ENCODE measurements at places on chromosomes 1 and 21.

DNA sequence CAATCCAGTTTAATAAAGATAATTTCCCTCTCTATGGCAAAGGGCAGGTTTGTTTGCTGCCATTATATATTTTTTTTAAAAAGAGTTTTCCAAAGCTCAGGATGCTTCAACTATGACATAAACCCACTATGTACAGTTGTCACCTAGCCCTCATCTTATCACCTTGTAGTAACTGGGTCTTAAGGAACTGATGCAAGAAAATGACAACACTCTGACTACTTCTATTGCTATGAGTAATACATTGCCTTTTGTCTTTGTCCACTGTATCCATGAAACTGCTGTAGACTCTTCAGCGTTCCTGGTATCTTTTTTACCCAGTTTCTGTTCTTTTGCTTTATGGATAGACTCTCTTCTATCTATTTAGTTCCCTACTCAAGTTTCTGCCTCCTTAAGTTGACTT lies 586.5 kb downstream of the NEGR1 start:
- no peak for DNase-seq

- DNase-seq: no peak
Observed at GRCh38 chr1:10657088-10657847, 139.2 kb downstream of the CASZ1 start.

- DNase-seq: no peak
Observed at GRCh38 chr21:26280775-26281174, 110.2 kb upstream of the APP start.

DNA sequence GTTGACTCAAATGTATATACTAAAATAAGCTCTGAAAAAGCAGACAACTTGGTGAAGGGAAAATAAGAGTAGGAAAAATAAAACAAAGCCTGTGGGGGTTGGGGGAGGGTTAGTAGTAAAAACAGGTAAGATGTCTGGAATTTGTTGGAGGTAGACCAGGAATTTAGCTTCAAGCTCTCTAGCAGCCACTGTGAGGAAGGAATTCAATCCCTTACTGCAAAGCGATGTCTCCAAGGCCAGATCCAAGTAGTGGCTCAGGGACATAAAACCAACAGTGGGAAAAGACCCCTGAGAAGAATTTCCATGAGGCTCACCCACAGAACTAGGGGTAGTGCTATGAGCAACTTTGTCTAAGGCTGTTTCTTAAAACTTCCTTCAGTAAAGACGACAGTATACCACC lies 7.8 kb downstream of the ANGPTL7 start:
- DNase-seq: no peak

GRCh38 chr1:26025517-26025916 lies 3.9 kb downstream of the EXTL1 start:
- DNase-seq: no peak

DNA sequence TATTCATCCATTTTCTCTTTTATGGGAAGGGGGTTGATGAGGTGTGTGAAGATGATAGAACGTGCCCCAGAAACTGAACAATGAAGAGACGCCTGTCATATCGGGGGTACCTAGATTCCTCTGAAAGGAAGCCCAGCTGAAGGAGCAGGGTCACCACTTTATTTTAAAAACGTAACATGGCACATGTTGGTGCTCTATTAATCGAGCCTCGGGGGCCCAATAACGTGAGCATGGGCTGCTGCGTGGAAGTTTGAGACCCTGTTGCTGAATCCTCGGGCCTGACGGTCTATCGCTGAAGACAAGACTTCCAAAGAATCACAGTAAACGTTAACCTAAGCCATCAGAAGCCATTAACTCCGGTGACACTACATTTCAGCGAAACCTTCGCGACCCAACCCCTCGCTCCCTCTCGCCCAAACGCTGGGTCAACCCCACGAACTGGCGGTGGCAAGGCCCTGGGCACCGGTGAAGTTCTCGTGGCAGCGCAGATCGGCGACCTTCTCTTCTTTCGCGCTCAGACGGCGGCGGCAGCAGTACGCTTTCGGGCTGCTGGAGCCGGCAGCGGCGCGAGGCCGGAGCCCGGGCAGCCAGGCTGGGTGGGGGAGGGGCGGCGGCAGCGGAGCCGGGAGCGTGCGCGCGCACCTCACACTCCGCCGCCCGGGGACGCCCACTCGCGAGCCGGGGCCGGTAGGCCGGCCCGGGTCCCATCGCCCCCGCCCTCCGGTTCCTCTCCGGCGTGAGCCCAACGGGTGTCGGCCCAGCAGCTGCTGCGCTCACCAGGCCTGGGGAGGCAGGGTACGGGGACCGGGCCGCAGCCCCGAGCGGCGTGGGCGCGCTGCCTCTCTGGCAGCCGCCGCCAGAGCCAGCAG lies 838 bp upstream of the MAN1A2 start:
- peak; percentile 86 for DNase-seq

DNA sequence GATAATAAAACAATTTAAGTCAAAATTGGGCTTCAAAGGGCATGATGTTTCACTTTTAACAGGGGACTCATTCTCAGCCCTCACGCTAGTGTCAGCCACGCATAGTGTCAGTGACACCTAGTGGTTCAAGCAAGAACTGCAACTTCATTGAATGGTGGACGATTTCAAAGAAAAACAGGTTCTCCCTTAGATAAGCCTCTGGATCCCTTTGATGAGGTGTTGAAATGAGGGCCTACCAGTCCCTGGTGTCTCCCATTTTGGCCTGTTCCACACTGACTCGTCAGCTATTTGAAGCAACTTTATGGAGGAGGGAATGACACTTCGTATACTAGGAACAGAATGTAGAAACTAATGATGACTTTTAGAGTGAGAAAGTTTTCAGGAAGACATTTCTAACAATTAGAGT lies 56.2 kb downstream of the FCRL5 start:
- DNase-seq: peak; percentile 58

DNA sequence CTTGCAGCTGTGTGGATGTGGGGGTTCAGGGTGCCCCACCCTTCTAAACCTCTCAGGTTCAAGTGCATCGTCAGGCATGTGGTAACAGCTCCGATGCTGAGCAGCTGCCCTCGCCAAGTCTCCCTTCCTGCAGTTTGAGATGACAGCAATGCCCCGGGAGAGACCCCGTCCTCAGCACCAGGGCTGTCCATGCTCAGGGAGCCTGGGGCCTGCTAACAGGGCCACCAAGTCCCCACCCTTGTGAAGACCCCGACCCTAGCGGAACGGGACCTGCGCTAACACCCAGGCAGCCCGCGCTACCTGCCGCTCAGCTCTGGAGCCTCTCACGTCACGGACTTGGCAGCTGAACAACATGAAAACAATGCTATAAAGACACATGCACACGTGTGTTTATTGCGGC lies 159.2 kb upstream of the C1orf174 start:
- DNase-seq: no peak

DNA sequence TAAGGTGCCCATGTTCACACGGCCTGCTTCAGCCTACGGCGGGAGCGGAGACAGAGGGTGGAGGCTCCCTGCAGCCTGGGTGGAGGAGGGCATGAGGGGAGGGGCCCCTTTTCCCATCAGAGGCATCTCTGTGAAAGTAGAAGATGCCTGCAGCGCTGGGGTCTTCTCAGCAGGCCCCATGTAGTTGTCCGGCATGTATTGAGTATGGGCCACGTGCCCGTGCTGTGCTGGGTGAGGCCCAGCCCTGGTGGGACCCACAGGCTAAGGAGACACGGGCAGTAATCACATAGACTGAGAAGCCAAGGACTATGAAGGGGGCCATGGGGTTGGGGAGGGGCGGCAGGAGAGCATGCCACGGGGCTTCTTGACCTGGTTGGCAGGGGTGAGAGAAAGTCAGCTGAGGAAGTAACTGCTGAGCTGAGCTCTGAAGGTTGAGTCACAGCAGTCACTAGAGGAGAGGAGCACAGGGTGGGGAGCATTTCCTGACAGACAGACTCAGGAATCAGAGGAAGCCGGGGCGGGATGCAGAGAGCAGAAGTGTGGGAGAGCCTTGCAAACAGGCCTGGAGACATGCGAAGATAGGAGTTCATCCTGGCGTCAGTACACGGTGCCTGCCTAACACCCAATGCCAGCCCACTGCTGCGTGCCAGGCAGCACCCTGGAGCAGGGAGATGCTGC lies 21.6 kb downstream of the PSEN2 start:
- DNase-seq: no peak

DNA sequence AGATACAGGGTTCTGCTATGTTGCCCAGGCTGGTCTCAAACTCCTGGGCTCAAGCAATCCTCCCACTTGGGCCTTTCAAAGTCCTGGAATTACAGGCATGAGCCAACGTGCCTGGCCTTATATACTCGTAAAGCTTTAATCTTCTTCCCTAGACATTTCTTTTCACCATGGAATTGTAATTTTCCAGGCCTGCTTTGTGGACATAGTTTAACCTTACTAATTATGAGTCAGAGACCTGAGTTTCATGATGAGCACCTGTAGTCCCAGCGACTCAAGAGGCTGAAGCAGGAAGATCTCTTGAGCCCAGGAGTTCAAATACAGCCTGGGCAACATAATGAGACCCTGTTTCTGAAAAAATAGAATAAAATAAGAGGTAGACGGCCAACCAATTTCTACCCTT lies 12.3 kb downstream of the PATJ start:
- no peak for DNase-seq

- DNase-seq: no peak
Observed at GRCh38 chr1:164440232-164440631, 118.8 kb upstream of the PBX1 start.

GRCh38 chr1:21782349-21782867 lies 541 bp downstream of the USP48 start:
- peak; percentile 64 for DNase-seq

DNA sequence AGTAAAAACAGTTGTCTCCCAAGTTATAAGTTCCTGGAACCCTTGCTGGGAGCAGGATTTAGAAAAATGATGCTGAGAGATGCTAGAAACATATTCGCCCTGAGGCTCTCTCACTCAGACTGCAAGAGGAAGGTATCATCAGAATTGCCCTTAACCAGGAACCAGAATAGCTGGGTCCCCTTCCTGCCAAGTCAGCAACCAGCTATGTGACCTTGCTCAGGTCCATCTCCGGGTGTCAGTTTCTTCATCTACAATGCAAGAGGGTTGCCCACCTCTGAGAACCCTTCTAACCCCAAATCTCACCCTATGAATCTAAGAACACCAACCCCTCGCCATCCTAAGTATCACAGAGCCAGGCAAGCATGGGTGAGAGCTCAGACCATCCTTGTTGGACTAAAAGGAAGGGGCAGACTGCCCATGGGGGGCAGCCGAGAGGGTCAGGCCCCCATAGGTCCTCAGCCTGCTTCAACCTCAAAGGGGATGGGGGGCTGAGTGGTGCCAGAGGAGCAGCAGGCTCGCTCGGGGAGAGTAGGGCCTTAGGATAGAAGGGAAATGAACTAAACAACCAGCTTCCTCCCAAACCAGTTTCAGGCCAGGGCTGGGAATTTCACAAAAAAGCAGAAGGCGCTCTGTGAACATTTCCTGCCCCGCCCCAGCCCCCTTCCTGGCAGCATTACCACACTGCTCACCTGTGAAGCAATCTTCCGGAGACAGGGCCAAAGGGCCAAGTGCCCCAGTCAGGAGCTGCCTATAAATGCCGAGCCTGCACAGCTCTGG lies 390 bp upstream of the S100A9 start:
- no peak for DNase-seq

- DNase-seq: no peak
Observed at GRCh38 chr1:23057301-23057700, 38.0 kb downstream of the KDM1A start.

- no peak for DNase-seq
Observed at GRCh38 chr21:29943885-29944284, 4.1 kb upstream of the GRIK1 start.

- DNase-seq: no peak
Observed at GRCh38 chr1:22208973-22209378, 66.1 kb upstream of the WNT4 start.

GRCh38 chr1:246679794-246680177 lies 44.4 kb upstream of the SCCPDH start:
- no peak for DNase-seq

DNA sequence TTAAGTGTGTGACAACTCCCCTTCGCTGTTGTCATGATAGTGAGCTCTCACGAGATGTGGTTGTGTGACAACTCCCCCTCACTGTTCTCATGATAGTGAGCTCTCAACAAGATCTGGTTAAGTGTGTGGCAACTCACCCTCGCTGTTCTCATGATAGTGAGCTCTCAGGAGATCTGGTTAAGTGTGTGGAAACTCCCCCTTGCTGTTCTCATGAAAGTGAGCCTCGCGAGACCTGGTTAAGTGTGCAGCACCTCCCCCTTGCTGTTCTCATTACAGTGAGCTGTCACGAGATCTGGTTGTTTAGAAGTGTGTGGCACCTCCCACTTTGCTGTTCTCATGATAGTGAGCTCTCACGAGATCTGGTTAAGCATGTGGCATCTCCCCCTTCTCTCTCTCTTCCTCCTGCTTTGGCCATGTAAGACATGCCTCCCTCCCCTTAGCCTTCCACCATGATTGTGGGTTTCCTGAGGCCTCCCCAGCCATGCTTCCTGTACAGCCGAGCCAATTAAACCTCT lies 25.1 kb upstream of the LSS start:
- peak; percentile 70 for DNase-seq

DNA sequence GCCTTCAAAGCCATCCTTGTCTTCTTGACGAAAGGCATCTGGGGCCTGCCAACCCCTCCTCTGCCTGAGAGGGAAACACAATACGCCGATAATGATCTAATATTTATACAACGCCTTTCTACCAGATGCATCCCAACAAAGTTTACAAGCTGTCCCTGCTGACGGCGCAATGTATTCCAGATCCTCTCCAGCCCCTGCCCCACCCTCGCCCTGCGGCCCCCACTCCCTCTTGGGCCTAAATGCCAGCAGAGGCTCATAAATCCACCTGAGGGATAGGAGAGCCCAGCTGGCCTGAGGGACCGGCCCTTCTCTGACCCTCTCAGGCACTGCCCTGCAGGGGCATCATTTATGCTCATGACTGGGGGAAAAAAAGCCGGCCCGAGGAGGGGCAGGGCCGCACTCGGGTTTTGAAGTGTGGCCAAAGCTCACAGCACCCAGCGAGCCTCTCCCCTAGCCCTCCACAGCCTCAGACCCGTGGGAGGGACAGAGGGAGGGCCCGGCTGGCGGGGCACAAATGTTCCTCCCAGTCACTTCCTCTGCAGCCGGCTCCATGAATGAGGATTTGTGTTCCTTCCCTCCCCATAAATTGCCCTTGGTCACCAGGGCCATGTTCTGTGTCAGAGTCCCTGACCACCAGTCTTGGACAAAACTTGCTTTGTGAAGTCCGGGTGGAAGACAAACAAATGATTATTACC lies 140.3 kb downstream of the FOXD2 start:
- DNase-seq: no peak

DNA sequence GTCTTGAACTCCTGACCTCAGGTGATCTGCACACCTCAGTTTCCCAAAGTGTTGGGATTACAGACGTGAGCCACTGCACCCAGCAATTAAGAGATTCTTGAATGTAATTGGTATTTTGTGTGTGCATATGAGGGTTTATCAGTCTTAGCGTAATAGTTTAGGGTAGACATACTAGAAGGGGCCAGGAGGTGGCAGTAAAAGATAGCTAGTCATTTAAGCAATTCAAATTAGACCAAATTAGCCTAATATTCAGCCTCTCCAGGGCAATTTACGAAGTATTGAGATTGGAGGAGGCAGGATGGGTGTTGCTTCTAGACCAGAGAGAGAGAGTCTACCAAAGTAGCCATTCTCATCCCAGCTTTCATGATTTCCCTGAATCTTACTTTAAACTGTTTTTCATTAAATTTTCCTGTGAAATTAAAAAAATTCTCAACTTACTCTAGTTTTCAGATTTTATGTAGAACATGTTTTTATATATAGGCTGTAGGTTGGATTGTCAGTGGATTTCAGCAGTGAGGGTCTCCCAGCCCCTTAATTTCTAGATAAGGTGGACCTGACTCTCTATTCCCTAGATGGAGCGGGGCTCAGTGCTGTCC lies 119.7 kb downstream of the HHAT start:
- DNase-seq: peak; percentile 56

All from activated CD4-positive, alpha-beta T cell treated with anti-CD3 and anti-CD28 coated beads, Interleukin-10, Interleukin-2, amounts not matched to agents 100 ng/mL and 50 ng/mL, durations not matched to agents 16 hours and 8 hours (primary cell).